Skeletal muscle cell (primary cell): ENCODE measurements at places on chromosomes 5 and 9.

DNA sequence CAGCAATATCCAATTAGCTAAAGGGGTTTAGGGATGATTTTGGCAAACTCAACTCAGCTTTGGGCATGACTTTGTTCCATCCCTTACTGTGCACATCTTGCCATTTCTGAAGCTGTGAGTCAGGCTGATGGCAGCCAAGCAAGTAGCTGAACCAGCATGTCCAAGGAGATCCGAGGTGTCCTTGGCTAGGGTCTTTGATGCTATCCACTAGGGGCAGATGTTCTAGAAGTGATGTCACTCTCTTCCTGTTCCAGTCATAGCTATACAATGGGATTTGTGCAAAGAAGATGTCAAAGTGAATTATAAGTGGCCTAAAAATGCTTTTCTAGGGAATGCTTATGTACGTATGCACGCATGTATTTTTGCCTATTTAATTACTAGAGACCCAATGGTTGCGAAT lies 160.8 kb upstream of the PAPPA start:
- DNase-seq: peak; percentile 79

DNA sequence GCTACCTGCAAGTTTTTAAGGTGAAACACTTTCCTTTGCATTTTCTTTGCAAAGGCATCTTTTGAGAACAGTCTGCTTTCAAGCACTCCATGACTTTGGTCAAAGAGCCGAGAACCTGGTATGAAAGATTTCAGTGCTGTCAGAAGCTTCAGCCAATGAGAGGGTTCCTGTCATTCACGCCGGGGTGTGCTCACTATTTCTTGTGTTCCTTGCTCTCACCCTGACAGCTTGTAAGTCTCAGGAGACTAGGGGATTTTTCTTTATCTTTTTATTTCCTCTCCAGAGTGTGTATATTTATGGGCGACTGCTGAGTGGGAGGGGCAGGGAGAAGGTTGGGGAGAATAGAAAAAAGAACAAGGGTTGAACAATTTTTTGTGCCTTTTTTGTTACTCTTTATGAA lies 334.0 kb downstream of the PSAT1 start:
- no peak for DNase-seq

DNA sequence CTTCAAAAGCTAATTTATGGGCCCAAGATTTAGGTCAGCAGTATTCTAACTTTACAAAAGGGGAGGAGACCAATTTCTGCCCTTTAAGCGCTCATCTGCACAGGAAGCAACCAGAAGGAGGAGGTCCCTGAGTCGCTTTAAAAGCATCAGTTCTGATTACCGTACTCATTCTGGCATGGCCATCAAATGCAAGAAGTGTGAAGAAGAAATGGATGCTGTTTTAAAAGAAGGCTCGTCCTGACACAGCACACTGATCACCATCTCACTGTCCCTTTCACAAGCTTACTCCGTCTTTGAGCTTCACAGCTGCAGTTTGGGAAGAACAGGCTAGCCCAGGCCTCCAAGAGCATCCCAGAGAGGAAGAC lies 17.5 kb downstream of the ZNF608 start:
- DNase-seq: no peak

DNA sequence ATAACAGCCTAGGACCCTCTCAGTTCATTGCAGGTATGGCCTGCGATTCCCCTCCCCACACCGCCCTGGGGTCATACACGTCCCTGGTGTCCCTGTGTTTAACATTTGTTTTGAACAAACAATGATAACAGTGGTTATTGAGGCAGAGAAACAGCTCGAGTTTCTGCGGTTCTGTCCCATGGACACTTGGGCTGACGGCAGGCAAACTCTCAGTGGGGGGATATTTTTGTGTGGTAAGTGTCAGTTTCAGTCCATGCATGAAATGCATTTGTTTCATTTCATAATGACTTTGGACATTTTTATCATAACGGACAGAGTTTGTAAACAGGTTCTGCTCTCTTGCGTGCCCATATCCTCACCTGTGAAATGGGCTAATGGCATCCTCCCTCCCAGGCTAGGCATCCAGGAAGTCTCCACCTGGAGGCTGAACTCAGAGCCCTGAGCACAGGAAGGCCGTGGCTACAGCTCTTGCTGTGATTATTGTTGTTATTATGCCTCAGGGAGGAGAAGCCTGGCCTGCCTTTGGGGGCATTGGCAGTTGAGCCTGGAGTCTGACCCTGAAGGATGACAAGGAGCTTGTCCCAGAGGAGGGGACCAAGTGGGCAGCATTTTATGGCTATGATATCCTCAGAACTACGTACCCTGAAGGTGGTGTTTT lies 190.9 kb downstream of the GADD45G start:
- no peak for DNase-seq

DNA sequence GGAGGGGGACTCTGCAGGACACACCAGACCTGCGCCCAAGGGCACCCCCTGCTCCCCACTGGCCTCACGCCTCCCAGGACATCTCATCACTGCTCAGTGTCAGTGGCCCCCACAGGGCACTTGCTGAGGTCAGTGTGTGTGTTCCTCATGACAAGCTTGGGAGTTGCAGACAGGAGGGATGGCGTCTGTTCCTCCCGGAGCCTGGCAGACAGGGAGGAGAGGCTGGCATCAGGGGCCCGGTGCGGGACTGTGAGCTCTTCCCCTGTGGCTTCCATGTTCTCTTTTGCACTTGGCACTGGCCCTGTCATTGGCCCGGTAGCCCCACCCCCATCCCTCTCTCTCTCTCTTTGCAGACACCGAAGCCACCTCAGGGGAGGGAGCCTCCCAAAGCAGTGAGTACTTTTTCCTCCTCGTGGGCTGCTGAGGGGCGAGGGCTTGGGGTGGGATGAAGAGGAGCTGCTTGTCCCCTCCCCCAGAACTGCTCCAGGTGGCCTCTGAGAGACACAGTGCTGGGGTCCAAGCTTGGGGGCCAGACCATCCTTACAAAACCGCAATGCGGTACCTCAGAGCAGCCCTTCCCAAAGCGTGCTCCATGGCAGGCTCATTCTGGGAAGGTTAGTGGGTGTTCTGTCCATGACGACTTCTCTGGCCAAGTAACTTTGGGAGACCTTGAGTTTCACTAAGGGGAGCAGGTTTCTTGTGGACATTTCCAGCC lies 75.7 kb downstream of the AMBP start:
- DNase-seq: no peak

GRCh38 chr9:135228983-135229625 lies 141.6 kb downstream of the OLFM1 start:
- DNase-seq: no peak

DNA sequence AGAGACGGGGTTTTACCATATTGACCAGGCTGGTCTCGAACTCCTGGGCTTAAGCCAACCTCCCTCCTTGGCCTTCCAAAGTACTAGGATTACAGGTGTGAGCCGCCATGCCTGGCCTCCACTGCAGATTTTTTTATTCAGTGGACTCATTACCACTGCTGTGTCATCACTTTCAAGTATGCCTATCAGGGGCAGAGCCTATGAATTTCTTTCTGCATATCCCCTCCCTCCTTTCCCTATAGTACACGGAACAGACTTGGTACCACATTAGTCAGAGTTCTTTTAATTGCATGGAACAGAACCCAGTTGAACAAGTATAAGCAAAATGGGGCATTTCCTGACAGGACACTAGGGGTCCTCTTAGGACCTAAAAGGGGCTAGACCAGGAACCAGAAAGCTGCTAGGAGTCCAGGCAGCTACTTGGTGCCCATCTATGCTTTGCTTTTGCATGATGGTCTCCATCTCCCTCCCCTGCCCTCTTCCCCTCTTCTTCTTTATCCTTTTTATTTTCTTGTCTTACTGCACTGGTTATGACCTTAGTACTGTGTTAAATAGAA lies 5.8 kb downstream of the BSPRY start:
- no peak for DNase-seq

DNA sequence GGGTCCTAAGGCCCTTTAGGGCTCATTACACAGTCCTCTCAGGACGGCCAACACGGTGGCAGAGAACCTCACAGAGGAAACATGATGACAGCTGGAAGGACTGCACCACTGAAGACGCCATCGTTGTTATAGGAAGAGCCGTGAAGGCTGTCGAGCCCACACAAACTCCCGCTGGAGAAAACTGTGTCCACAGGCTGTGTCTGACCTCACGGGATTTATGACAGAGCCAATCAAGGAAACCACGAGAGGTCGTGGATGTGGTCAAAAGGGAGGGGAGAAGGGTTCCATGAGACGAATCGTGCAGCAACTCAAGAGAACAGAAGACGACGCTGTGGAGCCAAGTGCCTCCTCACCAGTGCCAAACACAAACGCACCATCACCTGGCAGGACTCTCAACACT lies 12.2 kb downstream of the QSOX2 start:
- DNase-seq: no peak

DNA sequence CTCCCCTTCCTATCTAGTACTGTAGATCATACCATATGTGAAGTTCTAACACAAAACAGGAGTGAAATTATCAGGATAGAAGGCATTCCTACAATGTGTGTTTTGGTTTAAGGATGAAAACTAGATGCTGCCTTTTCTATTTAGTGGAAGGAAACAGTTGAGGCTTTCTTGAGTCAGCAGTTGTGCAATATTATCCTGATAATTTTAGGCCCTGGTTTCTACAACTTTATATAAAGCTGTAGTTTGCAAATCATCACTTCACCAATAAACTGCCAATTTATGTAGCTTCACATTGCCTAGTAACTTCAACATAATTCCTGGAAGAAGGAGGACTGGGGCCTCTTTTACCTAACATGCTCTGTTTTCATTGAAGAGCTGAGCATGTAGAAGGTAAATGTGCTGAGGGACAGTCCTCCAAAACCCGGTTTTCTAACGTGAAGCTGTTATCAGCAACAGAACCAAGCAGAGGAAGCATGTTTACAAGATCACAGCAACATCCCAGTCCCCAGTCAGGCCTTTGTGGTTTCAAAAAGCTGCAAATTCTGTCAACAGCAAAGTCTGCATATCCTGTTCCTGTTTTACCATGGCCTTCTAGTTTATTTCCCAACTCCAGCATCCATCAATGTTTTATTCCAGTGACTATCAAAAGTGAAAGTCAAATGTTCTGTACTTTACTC lies 513.4 kb upstream of the MEF2C start:
- DNase-seq: no peak

- peak; percentile 32 for DNase-seq
These were observed 7.3 kb downstream of the ACER2 start for GRCh38 chr9:19416143-19416542.

DNA sequence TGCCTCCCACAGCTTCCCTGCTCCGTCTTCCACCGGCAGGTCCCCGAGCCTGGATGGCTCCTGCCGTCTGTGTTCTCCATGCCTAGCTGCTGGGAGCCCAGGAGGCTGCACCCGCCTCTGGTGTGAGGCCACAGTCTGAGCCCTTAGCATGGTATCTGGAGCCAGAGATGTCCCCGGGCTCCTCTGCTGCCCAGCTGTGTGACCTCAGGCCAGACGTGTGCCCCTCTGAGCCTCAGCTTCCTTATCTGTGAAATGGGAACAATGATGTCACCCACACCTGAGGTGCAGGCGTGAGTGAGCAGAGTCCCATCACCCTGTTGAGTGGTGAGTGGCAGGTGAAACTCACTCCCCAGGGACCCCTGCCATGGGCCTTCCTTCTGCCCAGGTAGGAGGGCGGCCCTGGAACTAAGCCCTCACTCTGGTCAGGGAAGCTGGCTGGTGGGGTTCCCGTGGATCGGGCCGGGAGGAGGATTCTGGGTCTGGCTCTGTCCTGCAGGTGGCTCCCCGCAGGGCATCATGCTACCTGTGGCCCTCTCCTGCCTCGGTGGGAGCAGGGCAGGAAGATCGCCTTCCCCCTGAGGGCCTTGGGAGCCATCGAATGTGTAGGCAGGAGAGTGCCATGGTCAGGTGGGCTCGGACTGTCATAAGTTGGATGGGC lies 239.0 kb downstream of the PBX3 start:
- no peak for DNase-seq

GRCh38 chr5:111834926-111835599 lies 78.1 kb upstream of the NREP start:
- DNase-seq: no peak

GRCh38 chr9:120982836-120983235 lies 56.2 kb upstream of the TRAF1 start:
- DNase-seq: no peak

DNA sequence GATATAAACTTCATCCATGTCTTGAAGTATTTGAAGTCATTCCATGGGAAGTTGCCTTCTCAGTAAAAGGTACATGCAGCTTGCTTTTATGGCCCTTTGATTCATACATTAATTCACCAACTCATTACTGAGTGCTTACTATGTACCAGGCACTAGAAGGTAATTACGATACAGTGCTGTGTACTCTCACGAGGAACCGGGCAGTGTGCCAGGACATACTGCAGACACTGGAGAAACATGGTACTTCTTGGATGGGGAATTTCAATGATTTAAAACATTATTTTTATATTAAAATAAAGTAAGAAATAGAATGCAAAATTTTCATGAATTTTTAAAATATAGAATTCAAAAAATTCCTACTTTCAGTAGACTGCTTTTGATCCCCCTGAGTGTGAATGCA lies 71.4 kb upstream of the WDR41 start:
- DNase-seq: no peak

- DNase-seq: no peak
These were observed 124.2 kb upstream of the GAS1 start for GRCh38 chr9:87071473-87071872.

DNA sequence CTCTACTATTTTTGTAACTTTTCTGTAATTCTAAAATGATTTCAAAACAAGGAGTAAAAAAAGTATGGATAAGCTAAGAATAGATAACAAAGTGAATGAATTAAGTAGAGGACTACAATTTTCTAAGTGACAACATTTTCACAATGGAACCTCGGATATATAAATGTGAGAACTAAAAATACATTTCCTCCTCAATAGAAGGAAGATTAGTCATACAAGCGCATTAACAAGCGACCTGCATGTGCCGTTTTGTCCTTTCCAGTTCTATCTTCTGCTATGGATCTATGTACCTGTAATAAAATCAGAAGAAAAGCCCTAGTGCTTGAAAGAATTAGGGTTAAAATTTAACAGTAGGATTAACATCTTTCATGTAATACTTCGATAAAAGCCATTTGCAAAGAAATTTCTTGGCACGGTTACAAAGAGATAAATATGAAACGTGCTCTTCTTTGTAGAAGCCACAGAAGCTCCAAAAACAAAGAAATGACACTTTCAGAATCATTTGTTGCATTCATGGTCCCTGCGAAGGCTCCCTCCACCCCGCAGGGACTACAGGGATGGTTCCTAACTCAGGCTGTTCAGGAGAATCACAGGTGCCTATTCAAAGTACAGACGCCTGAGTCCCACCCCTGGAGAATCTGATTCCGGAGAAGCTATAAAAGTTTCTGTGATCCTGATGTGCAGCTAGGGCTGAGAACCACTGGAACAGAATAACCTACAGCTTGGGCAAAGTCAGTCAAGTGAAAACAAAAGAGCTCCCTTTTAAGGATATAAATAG lies 216.6 kb upstream of the EFNA5 start:
- DNase-seq: no peak

GRCh38 chr9:2228641-2229040 lies 213.5 kb downstream of the SMARCA2 start:
- DNase-seq: no peak
